HCT116 (cell line): ENCODE measurements at places on chromosomes 3 and 15.

- H3K4me1 ChIP-seq, result no peaks in the 10 kb centered on the region
- peaks cover 5% of the 10 kb centered on the region; the same call in 1 of the 2 replicates for H3K27me3 ChIP-seq
- DNase-seq, result no peak
- no peak overlapping the region for H3K4me3 ChIP-seq
- H3K27ac ChIP-seq, result no peak overlapping the region
Observed at GRCh38 chr15:69712991-69713390, 260.4 kb downstream of the RPLP1 start.

- H3K4me1 ChIP-seq, result no peaks in the 10 kb centered on the region
- no peak overlapping the region for H3K27ac ChIP-seq
- peaks cover 18% of the 10 kb centered on the region; the same call in 1 of the 2 replicates for H3K27me3 ChIP-seq
- no peaks in the 10 kb centered on the region for H3K36me3 ChIP-seq
Observed at GRCh38 chr3:195047536-195047935, 223.4 kb downstream of the XXYLT1 start.

GRCh38 chr3:101966226-101966625 lies 116.9 kb downstream of the NFKBIZ start:
- no peak overlapping the region for H3K4me3 ChIP-seq
- H3K27me3 ChIP-seq, result no peaks in the 10 kb centered on the region
- no peak for DNase-seq
- H3K36me3 ChIP-seq, result no peaks in the 10 kb centered on the region

- peaks cover 36% of the 10 kb centered on the region for H3K27me3 ChIP-seq
- no peak for DNase-seq
- H3K4me1 ChIP-seq, result no peaks in the 10 kb centered on the region
Observed at GRCh38 chr3:46349484-46350261, 4.2 kb upstream of the CCR2 start.

GRCh38 chr15:42163947-42164550 lies 7.6 kb upstream of the PLA2G4F start:
- peaks cover 61% of the 10 kb centered on the region for H3K36me3 ChIP-seq
- no peak for DNase-seq
- no peaks in the 10 kb centered on the region for H3K4me1 ChIP-seq
- no peak overlapping the region for H3K4me3 ChIP-seq

GRCh38 chr15:70435369-70435768 lies 328.0 kb downstream of the UACA start:
- no peak overlapping the region for H3K4me3 ChIP-seq
- H3K27ac ChIP-seq, result no peak overlapping the region
- no peak for DNase-seq
- no peaks in the 10 kb centered on the region for H3K36me3 ChIP-seq

GRCh38 chr3:20316238-20316637 lies 130.2 kb upstream of the SGO1 start:
- no peak overlapping the region for H3K27ac ChIP-seq
- H3K27me3 ChIP-seq, result no peaks in the 10 kb centered on the region
- H3K36me3 ChIP-seq, result no peaks in the 10 kb centered on the region
- no peak for DNase-seq

- H3K4me1 ChIP-seq, result no peaks in the 10 kb centered on the region
- H3K27me3 ChIP-seq, result no peaks in the 10 kb centered on the region
- no peak overlapping the region for H3K4me3 ChIP-seq
- no peak for DNase-seq
- no peak overlapping the region for H3K27ac ChIP-seq
Observed at GRCh38 chr3:150483226-150483625, 63.1 kb downstream of the SERP1 start.

- no peak overlapping the region for H3K4me3 ChIP-seq
- no peak overlapping the region for H3K27ac ChIP-seq
- H3K36me3 ChIP-seq, result no peaks in the 10 kb centered on the region
- DNase-seq, result no peak
- H3K4me1 ChIP-seq, result no peaks in the 10 kb centered on the region
Observed at GRCh38 chr3:24678421-24678865, 183.8 kb upstream of the THRB start.

GRCh38 chr15:76584868-76585575 lies 248.4 kb downstream of the ISL2 start:
- no peaks in the 10 kb centered on the region for H3K27me3 ChIP-seq
- H3K27ac ChIP-seq, result no peak overlapping the region
- no peak overlapping the region for H3K4me3 ChIP-seq

- H3K27me3 ChIP-seq, result no peaks in the 10 kb centered on the region
- H3K4me1 ChIP-seq, result no peaks in the 10 kb centered on the region
- H3K4me3 ChIP-seq, result no peak overlapping the region
- no peak overlapping the region for H3K27ac ChIP-seq
- no peaks in the 10 kb centered on the region for H3K36me3 ChIP-seq
Observed at GRCh38 chr3:179425075-179425474, 26.2 kb downstream of the GNB4 start.

DNA sequence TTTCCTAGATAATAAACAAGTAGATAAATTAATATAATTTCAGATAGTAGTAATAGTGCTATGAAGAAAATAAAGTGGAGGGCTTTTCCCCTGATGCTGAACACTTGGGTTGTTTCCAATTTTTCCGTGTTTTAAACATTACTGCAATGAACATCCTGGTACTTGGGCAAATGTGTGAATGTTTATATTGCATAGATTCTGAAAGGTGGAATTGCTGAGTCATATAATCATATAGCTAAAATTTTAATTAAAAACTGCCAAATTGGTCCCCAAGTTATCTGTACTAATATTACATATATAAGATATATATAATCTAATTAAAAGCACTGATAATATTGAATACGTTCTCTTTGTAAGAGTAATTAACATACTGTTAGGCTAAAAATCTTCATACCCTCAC lies 10.0 kb downstream of the PPP2R3A start:
- no peak overlapping the region for H3K27ac ChIP-seq
- H3K4me1 ChIP-seq, result no peaks in the 10 kb centered on the region
- no peak for DNase-seq
- no peaks in the 10 kb centered on the region for H3K27me3 ChIP-seq
- H3K4me3 ChIP-seq, result no peak overlapping the region

DNA sequence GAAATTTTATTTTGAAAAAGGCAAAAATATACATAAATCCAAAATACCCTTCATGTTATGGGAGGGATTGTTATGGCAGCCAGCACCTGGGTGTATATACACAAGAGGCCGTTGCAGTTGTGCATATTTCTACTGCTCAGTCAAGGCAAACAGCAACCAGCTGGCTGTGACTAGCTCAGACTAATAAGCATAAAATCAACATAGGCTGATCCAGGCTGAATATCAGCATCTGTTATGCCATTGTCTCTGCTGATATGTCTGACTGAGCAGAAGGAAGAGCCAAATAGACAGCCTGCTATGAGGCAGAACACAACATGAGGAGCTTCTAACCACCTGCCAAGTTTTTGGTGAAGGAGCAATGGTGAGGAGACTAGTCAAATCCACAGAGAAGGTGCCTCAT lies 457.5 kb upstream of the ALCAM start:
- no peak overlapping the region for H3K27ac ChIP-seq
- peaks cover 6% of the 10 kb centered on the region; the same call in 1 of the 2 replicates for H3K4me1 ChIP-seq
- H3K27me3 ChIP-seq, result no peaks in the 10 kb centered on the region
- no peak for DNase-seq

DNA sequence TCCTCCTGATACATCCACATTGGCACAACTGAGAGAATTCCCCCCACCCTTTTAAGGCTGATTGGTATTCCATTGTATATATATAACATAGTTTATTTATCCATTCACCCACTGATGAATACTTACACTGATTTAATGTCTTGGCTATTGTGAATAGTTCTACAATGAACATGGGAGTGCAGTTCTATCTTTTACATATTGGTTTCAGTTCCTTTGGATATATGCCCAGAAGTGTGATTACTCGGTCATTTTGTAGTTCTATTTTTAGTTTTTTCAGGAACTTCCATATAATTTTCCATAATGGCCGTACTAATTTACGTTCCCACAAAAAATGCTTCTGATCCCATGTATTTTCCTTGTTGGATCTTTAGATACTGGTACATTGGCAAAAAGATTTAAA lies 135.3 kb downstream of the FMN1 start:
- H3K27ac ChIP-seq, result no peak overlapping the region
- no peak for DNase-seq

DNA sequence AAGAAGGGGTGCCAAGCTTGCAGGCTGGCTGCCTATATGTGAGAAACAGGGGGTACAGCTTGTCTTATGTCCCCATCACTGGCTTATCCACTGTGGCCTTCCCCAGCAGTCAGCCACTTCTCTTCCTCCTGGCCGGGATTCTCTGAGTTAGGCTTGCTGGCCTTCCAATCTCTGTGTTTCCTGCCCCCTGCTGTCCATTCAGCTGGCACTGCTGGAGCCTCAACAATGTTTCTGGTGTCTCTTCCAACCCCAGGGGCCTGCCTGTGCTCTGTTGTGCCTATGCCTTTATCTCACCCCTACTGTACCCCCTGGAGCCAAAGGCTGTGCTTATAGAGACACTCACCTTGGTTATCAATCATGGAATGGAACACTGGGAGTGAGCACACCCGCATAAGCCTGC lies 36.5 kb downstream of the ANAPC13 start:
- H3K4me1 ChIP-seq, result no peaks in the 10 kb centered on the region
- H3K36me3 ChIP-seq, result no peaks in the 10 kb centered on the region
- H3K4me3 ChIP-seq, result no peak overlapping the region
- no peaks in the 10 kb centered on the region for H3K27me3 ChIP-seq
- DNase-seq, result no peak

DNA sequence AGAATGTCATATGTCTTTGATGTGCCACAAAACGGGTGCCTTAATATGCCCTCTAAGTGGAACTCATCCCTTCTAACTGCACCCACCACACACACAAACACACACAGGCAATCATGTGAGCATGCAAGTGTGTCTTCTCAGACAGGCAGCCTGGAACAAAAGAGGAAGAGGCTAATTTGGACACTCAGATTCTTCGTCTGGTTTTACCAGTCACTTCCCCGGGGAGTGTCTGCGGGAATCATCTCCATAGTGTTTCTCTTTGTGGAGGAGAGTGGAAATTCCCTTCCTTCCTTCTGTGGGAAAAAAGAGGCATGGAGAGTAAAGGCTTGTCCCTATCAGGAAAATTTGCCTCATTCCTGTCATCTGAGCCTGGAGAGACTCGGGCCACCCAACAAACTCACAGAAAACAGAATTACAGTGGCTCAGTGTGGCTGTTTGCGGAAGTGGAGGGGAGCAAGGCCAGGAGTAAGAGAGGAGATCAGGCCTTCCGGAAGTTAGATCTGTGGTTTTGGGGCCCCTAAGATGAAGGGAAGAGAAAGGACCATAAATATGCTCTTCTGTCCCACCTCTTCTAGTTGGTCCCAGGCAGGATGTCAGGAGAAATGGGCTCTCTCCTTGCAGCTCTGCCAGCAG lies 212.6 kb upstream of the SEMA6D start:
- DNase-seq, result no peak
- H3K27me3 ChIP-seq, result no peaks in the 10 kb centered on the region
- H3K27ac ChIP-seq, result no peak overlapping the region
- H3K4me3 ChIP-seq, result no peak overlapping the region
- no peaks in the 10 kb centered on the region for H3K36me3 ChIP-seq
- H3K4me1 ChIP-seq, result no peaks in the 10 kb centered on the region

DNA sequence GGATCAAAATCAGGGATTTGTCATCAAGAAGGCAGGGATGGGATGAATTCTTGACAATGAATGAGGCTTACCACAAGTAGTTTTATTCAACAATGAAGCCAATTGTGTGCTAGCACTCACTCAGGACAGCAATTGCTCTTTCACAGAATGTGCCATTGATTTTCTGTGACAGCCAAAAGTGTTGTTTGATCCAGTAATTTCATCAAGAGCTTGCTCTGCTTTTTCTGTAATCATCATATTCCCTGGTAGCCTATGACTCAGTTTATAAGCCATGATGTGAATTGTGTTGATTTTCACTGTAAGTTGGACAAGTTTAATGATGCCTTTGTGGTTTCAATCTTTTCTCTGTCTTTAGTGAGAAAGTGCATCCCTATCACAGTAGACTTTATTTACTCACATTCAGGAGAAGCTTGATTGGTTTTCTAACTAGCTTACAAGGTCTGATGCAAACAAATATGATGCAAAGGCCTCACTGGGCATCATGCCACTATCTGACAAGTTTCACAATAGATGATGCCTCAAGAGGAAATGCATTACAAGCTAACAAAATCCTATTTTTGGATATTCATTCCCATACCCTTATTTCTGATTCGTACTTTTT lies 13.6 kb upstream of the CSRNP1 start:
- DNase-seq, result no peak
- no peak overlapping the region for H3K4me3 ChIP-seq
- no peaks in the 10 kb centered on the region for H3K27me3 ChIP-seq
- H3K36me3 ChIP-seq, result no peaks in the 10 kb centered on the region
- peaks cover 4% of the 10 kb centered on the region; the same call in 1 of the 2 replicates for H3K4me1 ChIP-seq

DNA sequence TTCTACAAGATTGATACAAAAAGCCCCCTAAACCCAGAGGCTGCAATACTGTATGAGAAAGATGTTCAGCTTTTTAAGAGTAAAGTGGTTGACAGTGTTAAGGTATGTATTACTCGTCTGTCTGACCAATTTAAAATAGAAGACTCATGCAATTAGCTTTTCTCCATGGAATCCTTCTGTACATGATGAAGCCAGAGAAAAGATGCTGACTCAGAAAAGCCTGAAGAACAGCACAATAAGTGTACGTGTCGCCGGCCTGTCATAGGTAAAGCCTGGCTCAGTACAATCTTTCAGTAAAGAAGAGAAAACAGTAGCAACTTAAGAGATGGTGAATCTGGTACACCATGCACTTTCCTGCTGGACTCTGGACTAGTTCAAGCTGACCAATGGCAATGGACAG lies 16.4 kb downstream of the NEK4 start:
- H3K4me1 ChIP-seq, result no peaks in the 10 kb centered on the region
- H3K36me3 ChIP-seq, result peaks cover 18% of the 10 kb centered on the region; the same call in 1 of the 2 replicates
- H3K27ac ChIP-seq, result no peak overlapping the region
- H3K4me3 ChIP-seq, result no peak overlapping the region
- no peak for DNase-seq

- H3K36me3 ChIP-seq, result no peaks in the 10 kb centered on the region
- no peak overlapping the region for H3K4me3 ChIP-seq
- no peak overlapping the region for H3K27ac ChIP-seq
Observed at GRCh38 chr3:16928386-16929132, 43.8 kb downstream of the PLCL2 start.

- DNase-seq, result peak; percentile 19
- no peak overlapping the region for H3K27ac ChIP-seq
- peaks cover 41% of the 10 kb centered on the region for H3K27me3 ChIP-seq
Observed at GRCh38 chr15:60932051-60932915, 296.8 kb downstream of the RORA start.
